ENCODE measurements at places on chromosomes 2 and 18.

DNA sequence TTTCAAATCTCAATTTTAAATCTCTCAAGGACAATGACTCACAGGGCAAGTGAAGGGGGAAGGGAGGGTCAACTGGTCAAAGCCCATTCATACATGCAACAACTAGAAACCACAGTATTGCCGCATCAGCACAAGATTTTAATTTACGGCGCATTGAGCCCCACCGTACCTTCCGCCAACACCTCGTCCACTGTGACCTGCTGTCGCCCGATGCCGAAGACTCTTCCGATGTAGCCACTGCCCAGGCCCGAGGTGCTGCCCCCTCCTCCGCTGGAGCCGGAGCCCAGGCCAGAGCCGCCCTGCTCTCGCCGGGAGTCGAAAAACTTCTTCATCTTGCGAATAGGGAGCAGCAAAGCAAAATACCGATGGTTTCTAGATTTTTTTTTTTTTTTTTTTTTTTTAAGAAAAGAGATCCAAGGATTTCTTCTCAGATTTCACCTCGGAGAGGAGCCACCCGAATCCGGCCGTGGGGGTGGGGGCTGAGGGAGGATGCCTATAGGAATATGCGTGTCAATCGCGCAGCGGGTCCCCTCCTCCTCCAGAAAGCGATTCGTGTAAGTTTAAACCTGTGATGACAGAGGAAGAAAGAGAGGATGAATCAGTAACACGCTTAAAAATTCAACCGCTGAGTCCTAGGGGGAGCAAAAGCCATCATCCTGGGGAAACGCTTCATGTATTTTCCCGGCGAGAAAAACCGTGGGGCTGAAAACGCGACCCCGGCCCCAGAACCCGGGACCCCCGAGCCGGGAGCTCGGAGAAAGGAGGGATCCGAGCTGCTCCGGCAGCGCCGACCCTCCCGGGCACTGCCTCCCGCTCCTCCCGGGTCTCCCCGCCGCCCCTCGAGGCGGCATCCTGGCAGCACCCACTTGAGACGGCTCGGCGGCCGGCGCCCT is 584 bp downstream of the AAK1 start:
- peak; percentile 8 for DNase-seq

- no peak for DNase-seq
These were observed 154.3 kb downstream of the RAPGEF4 start for GRCh38 chr2:172889768-172890430.

DNA sequence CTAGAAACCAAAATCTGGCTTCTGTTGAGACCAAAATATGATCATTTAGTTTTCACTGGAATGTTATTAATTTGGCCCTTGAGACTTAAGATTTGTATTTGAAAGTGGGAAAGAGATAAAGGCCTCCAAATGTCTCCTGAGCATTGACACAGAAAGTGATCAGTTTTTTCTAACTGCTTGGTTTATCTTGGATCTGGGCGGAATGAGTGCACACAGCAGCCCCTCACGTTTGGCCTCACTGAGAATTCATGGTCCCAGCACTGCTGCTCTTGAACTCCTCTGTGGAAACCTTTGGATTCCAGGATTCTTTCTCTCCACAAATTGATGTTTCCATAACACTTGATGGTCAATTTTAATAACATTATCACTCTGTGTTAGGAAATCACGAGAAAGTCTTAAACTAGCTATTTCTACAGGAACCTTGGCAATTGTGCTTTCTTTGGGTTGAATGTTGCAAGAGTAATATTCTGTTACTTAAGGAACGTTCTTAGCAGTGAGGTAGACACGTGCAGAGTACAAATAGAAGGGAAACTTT is 180.3 kb upstream of the BCL2L11 start:
- no peak for DNase-seq

DNA sequence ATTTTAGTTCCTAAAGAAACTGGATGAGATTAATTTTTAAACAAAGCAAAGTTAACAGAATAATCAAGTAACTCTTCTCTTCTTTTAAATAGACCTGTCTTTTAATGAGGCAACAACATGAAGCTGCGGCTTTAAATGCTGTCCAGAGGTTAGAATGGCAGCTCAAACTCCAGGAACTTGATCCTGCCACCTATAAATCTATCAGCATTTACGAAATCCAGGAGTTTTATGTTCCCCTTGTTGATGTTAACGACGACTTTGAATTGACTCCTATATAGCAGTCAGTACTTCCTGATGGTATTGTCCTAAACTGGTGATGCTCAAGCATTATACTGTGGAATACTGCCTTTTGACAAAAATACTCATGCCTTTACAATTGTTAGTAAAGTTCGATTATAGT is 53.7 kb upstream of the TWSG1 start:
- DNase-seq, result no peak

DNA sequence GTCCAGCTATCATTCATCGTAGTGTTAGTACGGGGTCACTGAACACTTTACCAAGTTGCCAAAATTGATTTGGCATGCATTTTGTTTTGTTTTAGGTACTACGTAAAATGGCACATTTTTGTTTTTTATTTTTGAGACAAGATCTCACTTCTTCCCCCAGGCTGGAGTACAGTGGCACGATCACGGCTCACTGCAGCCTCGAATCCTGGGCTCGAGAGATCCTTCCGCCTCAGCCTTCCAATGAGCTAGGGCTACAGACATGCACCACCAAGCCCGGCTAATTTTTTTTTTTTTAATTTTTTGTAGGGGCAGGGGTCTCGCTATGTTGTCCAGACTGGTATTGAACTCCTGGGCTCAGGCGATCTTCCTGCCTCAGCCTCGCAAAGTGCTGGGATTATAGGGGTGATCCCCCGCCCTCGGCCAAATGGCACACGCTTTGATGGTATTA is 786 bp downstream of the TAF1B start:
- DNase-seq, result no peak

DNA sequence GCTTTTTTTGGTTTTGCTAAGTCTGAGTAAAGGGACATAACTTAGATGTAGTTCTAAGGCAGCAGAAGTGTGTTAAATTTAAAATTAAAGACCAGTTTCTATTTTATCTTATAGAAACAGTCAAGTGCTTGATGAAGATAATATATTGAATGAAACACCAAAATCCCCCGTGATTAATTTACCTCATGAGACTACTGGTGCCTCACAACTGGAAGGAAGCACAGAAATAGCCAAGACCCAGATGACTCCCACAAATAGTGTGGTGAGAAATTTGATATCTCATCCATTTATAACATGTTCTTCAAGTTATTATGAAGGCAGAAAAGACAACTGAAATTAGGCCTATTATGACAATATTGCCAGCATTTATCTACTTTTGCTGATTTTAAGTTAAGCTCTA is 45.6 kb downstream of the APLF start:
- no peak for DNase-seq

DNA sequence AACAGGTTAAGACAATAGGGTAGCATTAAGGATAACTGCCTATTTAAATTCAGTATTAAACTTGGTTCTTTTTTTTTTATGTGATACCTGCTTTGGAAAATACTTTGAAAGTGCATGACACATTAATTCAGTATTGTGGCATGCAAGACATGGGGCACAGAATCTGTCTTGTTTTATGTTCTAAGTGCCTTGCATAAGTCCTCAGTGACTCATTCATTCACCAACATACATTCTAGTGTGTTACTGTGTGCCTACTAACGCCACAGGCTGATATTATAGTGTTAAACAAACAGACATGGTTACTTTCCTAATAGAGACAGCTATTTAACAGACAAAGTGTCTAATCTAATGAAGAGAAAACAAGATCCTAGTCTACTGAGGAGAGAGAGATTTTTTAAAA is 91.7 kb downstream of the GCA start:
- no peak for DNase-seq

- no peak for DNase-seq
These were observed 874 bp downstream of the NDUFAF7 start for GRCh38 chr2:37232131-37232933.

DNA sequence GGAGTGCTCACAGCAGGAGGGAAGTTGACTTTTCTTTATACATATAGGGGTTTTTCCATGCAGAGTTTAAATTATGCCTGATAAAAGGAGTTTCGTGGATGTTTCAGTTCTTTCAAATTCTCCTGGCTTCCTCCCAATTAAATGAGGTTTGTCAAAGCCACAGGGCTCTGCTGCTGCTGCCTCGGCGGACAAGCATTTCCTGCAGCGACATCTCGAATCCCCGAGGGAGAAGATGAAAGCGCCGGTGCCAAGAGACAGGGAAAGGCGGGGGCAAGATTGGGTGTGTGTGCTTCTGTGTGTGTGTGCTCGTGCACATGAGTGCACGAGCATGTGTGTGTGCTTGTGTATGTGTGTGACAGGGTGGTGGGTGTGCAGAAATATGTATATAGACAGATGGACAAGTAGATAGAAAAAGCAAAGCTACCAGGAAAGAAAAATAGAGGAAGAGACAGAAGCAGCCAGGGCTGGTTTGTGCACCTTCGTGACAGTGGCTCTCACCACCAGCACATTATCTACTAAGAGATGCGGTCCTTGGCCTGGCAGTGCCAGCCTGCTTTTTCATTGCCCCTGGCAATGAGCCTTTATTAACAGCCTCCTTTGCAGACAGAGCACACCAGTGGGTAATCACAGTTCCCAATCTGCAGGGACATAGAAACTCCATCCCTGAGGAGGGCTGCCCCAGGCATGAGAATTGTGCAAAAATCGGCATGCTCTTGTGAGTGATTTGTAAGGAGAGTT is 76.2 kb downstream of the CDK15 start:
- no peak for DNase-seq

- no peak for DNase-seq
These were observed 432.0 kb downstream of the SETBP1 start for GRCh38 chr18:45112682-45113081.

DNA sequence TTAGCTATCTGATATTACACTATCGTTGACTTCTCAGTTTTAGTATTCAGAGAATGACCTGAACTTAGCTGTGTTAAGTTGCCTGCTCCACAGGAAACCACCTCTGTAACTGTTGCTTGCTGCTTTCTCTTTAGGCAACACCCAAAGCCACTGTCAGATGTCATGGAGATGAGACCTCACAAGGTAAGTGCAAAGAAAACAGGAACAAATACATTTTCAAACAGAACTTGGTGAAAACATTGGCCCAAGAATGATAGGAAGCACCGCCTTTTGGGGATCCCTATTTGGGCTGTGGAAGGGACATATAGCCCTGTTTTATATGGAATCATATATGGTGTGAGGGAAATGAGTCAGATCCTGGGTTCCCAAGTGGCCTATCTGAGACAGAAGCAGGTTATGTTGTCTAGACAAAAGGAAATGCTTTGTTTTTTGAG is 143.4 kb downstream of the UBE2E3 start:
- no peak for DNase-seq

GRCh38 chr2:6556755-6557154 is 309.0 kb downstream of the CMPK2 start:
- DNase-seq, result no peak

GRCh38 chr2:119440873-119441272 is 9.2 kb downstream of the TMEM37 start:
- DNase-seq, result no peak

DNA sequence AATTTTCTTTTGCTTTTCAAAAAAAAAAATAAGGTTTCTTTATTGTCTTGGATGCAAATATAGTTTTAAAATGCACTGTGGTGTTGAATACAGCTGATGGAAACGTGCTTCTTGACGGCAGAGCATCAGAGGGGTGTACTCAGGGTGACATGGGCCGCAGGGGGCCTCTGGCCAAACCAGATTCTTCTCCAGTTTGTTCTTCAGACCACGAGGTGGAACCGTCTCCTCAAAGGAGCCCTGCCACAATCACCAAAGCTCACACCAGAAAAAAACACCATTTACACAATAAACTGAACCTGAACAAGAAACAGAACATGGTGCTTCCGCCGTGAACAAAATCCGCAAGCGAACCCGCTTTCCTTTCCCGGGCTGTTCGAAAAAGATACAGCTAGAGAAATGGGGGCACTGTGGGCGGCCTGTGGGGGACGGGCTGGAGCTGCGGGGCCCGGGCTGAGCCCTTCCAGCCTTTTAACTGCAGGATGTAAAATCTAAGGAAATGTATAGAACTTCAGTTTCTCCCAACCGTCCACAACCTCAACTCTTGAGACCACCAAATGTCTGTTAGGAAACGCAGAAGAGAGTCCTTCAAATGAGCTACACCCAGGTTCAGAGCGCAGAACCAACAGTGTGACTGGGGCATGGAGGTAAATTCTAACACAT is 34.5 kb downstream of the PSMG2 start:
- DNase-seq, result no peak

- DNase-seq, result peak; percentile 16
These were observed 106.7 kb downstream of the ACKR3 start for GRCh38 chr2:236676136-236676873.

- no peak for DNase-seq
These were observed 177.1 kb downstream of the IRS1 start for GRCh38 chr2:226622484-226622883.

GRCh38 chr2:53216805-53217204 is 550.8 kb upstream of the CHAC2 start:
- no peak for DNase-seq

DNA sequence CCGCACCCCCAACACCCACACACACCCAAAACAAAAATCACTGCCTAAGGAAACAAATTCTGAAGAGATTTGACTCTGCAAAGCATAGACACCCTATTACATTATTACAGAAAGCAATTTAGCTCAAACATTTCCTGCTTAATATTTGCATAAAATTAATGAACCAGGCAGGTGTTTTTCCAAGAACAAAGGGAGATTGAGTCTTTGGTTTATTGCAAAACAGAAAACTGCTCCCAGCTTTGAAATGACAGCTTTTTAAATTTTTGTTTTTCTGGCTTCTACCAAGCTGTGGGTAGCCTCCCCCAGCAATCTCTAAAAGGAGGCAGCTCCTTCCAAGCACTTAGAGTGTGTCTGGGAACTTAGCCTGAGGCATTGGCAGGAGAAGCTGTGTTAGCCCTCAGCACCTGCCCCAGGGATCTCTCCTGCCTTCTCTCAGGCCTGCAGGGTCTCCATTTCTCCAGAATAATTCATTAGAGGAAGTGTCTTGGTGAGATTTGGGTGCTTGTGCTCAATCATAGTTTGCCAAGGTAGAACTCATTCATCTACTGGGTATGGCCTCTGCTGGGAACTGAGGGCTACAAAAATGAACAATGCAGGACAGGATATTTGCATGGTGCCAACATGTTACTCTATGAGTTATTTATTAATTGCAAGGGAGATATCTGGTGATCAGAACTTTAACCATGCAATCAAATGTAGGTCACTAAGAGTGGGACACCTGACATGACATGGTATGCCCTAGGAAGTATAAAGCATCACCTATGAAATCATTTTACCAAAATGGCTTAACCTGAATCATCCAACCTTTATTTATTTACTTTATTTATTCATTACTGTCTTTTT is 58.7 kb downstream of the B3GNT2 start:
- no peak for DNase-seq
